Smooth muscle cell of the pulmonary artery (primary cell): ENCODE measurements at places on chromosomes 12 and 14. TPM values are rescaled to one million over a fixed set of nuclear protein-coding genes. Genes with fewer than 3 reads are reported as not detected.

Gene KRT5
- 0.52 and 1.8 TPM in 2 replicates for total RNA-seq

Gene GALNT9
- total RNA-seq = 0.07 and 0.86 TPM in 2 replicates

Gene TAS2R50
- 2.9 and 6.5 TPM in 2 replicates for total RNA-seq

Gene IL23A
- total RNA-seq = not detected in 2 replicates

Gene KRT4
- total RNA-seq = not detected in 2 replicates

Gene TAS2R31
- total RNA-seq = 3.7 and 6.7 TPM in 2 replicates

Gene KRT77
- not detected in 2 replicates for total RNA-seq

Gene CLEC9A
- total RNA-seq = not detected in 2 replicates

Gene ATL1
- 4.0 and 6.0 TPM in 2 replicates for total RNA-seq

Gene GPRC5D
- 0.13 TPM in 1 of 2 replicates, not detected in the other for total RNA-seq

Gene NUDT4
- 49.7 and 58.4 TPM in 2 replicates for total RNA-seq

Gene DPF3
- 5.3 and 9.3 TPM in 2 replicates for total RNA-seq

Gene SMIM10L1
- 5.1 and 6.0 TPM in 2 replicates for total RNA-seq

Gene LYZ
- not detected in 2 replicates for total RNA-seq

Gene LAG3
- total RNA-seq = not detected in 2 replicates

Gene IGF1
- 0.39 TPM in 1 of 2 replicates, not detected in the other for total RNA-seq

Gene ACRBP
- total RNA-seq = 0.13 and 0.26 TPM in 2 replicates

Gene KRT85
- total RNA-seq = not detected in 2 replicates

Gene ZNF268
- 30.5 and 32.6 TPM in 2 replicates for total RNA-seq

Gene WIF1
- not detected in 2 replicates for total RNA-seq

Gene DHH
- total RNA-seq = 0.07 and 0.13 TPM in 2 replicates

Gene RPL10L
- not detected in 2 replicates for total RNA-seq

Gene CLEC4D
- not detected in 2 replicates for total RNA-seq
